NCI-H1436 (cell line): ENCODE measurements at places on chromosomes 11 and 22.

- DNase-seq: no peak
Observed at GRCh38 chr11:128198216-128198772, 389.1 kb downstream of the ETS1 start.

GRCh38 chr11:116310698-116311097 is 462.1 kb downstream of the BUD13 start:
- no peak for DNase-seq

GRCh38 chr11:2151500-2152257 is 9.3 kb downstream of the INS start:
- DNase-seq: peak; percentile 77

GRCh38 chr11:70536051-70536877 is 137.9 kb downstream of the CTTN start:
- no peak for DNase-seq

- DNase-seq: no peak
Observed at GRCh38 chr22:19773470-19774040, 13.0 kb downstream of the TBX1 start.

DNA sequence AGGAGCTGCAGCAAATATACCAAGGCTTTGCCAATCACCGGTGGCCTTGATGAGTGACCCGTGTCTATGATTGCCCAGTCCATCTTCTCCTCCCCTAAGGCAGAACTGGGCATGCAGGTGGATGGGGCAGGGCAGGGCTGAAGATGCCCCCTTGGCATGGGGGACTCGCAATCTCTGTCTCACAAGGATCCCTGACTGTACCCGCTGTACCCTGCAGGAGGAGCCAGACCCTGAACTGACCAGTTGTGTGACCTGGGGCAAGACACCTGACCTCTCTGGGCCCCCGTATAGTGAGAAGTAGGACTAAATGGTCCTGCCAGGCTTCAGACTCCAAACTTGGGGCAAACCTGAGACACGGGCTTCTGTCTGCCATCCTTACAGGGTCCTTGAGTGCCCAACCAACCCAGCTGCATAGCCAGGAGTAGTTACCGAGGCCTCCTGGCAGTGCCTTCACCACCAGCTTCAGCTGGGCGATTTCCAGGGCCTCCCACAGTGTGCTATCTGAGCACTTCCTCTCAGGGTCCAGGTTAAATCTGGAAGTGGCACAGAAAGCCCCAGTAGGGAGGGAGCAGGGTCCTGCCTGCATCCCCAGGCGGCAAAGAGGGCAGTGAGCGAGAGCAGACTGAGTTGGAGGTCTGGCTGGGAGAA is 6.4 kb upstream of the KCNJ11 start:
- no peak for DNase-seq

- no peak for DNase-seq
Observed at GRCh38 chr11:71064702-71065515, 187.5 kb downstream of the SHANK2 start.

GRCh38 chr11:65404638-65405339 is 17.8 kb upstream of the NEAT1 start:
- DNase-seq: no peak

GRCh38 chr11:110573411-110573810 is 138.8 kb downstream of the ARHGAP20 start:
- DNase-seq: no peak

DNA sequence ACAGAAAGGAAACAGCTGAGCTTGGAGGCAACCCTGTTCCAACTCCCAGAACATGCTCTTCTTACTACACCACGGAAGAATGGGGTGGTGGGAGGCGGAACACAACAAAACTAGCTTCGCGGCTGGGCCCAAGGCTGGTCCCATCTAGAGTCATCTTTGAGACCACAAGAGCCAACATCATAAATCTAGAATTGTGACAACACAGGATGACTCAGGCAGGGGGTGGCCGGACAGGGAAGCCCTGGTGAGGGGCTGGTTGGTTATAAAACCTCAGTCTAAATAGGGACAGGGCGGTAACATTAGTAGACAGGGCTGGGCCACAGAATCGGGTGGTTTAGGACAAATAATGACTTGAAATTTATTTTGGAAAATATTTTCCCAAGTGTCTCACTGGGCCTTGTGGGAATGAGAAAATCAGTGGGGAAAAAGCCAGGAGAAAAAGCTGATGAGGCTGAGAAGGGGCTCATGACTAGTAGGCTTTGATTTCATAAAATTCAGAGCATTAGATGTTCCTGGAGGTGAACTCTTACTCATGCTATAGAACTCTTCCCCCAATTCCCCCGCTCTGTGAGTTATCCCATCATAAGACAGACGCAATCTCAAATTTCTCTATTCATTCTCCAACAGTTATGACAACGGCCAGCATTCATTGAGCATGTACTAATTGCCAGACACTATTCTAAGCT is 151.8 kb upstream of the TIMP3 start:
- no peak for DNase-seq

DNA sequence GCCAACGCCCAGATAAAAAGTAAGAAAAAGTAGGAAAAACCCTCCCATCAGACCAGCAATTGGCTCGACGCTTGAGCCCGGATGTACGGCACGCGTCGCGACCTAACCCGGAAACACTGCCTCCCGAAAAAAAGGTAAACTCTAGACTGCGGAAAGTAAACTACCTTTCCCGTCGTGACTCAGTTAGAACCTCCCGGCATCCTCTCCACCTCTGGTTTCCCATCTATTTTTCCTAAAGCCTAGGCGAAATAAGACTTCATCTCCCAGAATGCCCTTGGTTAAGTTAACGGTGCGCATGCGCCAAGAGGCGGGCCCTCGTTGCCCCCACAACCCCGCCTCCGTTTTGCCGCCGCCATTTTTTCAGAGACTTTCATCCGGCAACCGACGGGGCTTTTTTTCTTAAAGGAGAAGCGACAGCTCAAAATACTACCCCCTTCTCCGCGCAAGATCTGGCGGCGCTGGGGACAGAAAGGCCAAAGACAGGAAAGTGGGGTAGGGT is 678 bp upstream of the ZFP91 start:
- peak; percentile 94 for DNase-seq

GRCh38 chr11:1237128-1237580 is 14.3 kb downstream of the MUC5B start:
- DNase-seq: no peak

- DNase-seq: peak; percentile 11
Observed at GRCh38 chr11:93541884-93542810, 1.0 kb downstream of the SMCO4 start.

- no peak for DNase-seq
Observed at GRCh38 chr11:113363406-113363805, 24.2 kb upstream of the ANKK1 start.

DNA sequence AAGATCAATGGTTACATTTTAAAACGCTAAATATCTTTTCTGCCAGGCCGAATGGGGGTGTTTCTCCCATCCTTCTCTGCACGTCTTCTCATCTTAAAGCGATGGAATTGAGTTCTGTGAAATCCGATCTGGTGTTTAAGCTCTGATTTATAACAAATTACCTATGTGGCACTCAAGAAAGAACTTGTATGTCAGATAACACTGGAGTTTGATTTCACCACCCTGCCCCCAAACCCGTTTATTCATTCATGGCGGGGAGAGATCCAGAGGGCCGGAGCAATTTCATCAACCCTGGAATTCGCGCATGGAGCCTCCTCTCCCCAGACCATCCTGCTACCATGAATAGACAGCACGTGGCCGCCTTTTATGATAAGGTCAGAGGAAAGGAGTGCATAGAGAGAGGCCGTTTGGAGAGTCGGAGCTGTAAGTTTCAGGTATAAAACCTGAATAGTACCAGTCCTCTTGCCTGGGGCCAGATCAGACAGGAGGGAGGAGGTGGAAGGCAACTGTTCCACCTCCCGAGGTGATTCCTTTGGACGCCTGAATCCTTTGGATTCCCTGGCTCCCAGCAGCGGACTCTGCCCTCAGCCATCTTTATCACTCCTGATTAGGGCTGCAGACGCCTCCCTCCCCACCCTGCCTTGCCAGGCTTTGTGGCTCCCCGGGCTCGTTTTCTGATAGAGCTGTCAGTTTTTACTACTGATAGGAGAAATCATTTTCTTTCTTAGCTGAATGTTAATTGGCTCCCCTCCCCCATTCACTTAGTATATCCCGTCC is 27.3 kb upstream of the NFAM1 start:
- DNase-seq: no peak

DNA sequence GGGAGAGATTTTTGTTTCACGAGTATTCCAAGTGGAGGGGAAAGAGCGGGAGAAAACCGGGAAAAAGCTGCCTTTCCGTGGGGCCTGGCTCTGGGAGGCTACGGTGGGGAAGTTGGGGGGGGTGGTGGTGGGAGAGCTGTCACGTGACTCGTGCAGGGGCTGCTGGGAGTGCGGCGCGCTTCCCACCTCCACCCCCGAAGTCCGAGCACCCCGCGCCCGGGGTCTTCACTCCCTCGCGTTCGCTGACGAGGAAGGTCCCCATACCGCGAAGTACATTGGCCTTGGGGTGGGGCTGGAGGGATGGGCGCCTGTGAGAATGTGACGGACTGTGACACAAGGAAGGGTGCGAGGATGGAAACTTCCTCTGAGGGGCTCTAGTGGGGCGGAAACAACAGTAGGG is at the start of gene TEX12:
Gene TEX12 (plus strand): TSS at position 228 of the 400 bp plus-strand sequence. CDS start 1,897 bp downstream, outside the sequence.
- no peak for DNase-seq

DNA sequence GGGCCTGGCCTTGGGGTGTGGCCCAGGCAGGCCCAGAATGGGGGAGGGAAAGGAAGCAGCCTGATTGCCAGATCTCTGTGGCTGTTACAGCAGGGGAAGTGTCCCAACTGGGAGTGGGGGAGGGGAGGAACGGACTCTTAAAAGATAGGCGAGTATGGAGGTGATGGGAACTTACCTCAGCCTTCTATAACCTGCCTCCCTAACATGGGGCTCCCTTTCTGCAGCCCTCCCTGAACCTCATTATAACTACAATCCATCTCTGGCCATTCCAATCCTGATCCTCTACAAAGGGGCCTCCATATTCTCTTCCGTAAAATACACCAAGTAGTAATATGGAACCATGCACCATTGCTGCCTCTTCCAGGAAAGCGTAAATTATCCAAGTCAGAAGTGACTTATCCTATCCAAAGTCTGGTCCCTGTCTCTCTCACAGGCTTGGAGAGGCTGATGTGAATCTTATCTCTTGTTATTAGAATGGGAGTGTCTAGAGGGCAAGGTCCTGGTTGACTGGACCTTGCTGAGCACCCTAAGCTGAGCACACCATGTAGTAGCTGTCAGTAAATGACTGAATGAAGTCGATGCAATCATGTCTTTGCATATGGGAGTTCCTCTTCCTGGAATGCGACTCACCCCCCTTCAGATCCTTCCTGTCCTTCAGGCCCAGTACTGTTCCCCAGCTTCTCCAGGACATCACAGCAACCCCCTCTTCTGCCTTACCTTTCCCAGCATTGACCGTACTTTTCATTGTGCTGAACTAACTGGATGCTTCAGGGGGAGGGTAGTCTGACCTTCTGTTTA is 5.9 kb downstream of the RHOG start:
- no peak for DNase-seq

DNA sequence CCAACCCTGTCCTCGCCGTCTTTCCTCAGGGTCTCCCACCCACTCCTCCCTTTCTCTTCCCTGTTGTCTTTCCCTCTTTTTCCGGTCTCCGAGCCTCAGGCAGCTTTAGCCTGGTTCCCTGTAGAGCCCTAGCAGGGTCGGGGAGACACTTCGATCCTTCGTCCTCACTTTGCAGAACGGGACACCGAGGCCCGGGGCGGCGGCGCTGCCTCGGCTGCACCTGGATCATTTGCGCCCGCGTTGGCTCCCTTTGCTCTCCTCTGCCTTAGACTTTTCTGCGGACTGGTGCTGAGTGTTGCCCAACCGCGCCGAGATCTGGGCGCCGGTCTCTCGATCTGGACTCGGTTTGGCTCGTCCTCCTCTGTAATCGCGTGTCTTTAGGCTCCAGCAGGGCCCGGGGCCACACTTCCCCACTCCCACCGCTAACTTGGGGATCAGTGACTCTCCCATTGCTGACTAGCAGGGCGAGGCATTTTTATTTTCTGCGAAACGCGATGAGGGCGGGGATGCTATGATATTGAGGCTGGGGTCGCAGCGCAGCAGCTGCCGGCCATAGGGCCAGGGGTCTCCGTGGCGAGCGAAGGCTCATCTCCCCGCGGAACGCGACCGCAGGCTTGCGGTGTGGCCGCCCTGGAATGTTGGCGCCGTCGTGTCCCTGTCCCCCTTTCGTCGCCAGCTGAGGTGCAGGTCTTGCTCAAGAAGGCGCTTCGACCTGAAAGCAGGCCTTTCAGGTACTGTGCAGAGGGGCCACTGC is 1.6 kb upstream of the E2F8 start:
- DNase-seq: no peak

GRCh38 chr11:23226331-23227077 is 366.2 kb upstream of the CCDC179 start:
- no peak for DNase-seq

DNA sequence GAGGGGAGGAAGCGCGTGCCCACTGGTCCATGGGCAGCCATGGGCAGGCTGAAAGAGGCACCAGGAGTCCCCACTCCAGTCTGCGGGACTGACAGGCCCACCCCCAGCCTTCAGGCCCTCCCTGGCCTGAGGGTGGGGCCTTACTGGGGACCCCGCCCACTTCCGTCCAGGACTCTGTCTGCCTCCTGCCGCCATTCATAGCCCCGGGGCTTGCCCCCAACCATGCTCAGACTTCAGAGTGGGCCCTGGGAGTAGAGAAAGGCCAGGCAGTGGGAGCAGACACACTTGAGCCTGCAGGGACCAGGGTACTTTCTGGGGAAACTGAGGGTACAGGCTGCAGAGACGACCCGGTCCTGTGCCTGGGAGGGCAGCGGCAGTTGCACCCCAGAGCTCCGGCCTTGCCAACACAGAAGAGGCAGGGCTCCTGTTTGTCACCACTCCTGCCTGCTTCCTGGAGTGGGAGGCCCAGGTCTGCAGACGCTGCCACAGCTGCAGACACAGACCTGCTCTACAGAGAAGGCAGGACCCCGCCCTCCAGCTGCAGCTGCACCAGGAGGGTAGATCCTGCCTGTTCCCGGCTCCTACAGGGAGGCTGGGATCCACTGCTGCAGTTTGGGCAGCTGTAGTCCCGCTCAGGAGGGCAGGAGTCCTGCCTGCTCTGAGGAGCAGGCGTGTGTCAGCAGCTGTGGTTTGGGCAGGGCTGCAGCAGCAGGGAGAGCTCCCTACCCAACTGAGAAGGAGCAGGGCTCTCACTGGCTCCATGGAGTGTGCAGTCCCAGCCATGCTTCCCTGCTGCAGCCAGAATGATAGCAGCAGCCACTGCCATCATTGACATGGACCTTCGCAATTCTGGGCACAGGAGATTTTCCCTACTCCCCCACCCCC is 387.9 kb upstream of the ANO3 start:
- no peak for DNase-seq

- no peak for DNase-seq
Observed at GRCh38 chr11:45459491-45459890, 173.3 kb upstream of the SYT13 start.
